ENCODE measurements at places on chromosomes 1 and 21.
A peak's percentile ranks its signal among the peaks of the same experiment; 100 is the strongest.

GRCh38 chr21:42616446-42616845 lies 37.0 kb upstream of the PDE9A start:
- DNase-seq = peak; percentile 31

DNA sequence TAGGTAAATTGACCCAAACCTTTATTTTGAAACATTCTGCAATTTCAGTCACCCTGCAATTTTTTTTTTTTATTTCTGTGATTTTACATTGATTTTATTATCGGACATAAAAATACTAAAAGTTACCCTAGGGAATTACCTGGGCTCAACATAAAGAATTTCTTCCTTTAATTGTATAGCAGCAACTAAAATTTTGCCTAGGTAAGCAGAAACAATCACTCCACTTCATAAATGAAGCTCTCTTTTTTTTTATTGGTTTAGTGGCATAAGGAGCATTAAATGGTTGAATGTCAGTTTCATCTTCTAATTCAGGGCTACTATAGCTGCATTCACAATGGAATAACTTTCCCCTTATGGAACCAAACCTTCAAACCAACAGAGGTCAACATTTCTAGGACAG lies 15.3 kb upstream of the OR2M4 start:
- no peak for DNase-seq

- DNase-seq = no peak
These were observed 20.8 kb upstream of the MYSM1 start for GRCh38 chr1:58720680-58721079.

DNA sequence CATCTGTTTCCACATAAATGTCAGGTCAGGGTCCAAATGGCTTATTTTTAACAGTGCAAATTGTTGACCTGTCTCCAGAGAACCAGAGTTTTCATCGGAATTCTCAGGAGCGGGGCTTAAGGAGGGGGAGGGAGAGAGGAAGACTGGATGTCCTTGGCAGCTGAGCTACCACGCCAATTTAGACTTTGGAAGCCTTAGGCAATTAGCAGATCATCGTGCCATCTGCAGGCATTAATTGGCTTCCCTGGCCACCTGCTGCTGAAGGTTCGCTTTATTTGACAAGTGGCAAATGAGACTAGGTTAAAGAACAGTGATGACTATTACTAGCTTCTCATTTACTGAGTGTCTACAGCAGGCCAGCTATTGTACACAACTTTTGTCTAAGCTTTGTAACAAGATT lies 43.7 kb downstream of the HLX start:
- no peak for DNase-seq

DNA sequence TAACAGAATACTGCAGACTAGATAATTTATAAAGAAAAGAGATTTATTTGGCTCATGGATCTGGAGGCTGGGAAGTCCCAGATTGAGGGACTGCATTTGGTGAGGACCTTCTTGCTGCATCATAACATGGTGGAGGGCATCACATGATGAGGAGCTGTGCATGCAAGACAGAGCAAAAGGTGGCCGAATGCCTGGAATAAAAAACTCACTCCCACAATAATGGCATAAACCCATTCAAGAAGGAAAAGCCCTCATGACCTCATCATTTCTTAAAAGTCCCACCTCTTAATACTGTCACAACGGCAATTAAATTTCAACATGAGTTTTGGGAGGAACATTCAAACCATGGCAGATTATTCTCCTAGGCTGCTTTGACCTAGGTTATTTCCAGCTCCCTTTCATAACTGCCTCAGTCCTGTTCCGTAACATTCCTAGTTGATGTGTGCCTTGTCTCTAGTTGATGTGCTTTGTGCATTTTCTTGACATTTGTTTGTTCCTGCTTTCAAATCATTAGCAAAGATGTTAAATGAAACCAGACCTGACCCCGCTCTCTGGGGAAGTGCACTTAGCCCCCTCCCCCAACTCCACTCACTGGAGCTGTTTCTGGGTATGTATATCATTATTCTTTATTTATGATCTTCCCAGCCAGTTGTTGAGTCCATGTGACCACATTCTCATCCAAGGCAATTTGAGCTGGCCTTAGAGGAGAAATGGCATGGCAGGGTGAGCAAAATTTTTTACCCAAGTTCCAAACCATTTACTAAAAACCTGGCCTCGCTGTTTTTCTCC lies 148.5 kb downstream of the GDAP2 start:
- no peak for DNase-seq

- no peak for DNase-seq
These were observed 128.2 kb downstream of the EIF4G3 start for GRCh38 chr1:21048462-21048861.

DNA sequence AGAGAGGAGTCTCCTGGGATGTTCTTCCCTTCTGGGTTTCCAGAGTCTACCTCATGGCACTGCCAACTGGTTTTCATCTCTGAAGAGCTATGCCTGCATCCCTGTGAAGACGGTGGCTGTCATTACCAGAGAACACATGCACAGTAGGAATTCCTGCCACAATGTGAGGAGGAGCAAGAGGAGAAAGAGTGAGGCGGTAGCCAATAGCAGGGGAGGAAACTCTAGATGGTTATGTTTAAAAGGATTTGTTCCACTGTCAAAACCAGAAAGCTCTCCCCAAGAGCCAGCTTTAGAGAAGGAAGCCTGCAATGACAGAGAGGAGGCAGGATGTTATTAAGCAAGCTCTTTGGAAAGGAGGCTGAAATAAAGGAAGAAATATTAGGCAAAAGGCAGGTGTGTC lies 12.3 kb downstream of the LMX1A start:
- no peak for DNase-seq

DNA sequence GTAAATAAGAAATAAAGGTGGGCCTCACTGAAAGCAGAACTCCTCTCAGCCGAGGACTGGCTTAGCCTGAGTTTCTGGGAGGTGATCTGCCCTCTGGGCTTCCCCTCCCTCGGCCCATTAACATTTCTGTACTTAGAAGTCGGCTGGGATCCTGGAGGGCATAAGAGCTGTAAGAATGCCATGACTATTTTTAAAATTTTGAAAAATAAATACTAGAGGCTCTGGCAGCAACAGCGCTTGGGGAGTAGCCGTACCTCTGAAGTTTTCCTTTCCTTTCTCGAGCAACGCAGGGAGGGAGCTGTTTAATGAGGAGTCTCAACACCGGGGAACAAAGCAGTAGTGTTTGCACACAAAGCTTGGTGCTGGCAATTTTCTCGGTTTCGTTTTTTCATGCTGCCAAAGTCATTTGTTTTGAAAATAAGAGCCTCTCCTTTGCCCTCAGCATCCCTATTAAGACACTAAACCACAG lies 498.7 kb downstream of the SMYD3 start:
- DNase-seq = no peak

- DNase-seq = no peak
These were observed 50.8 kb upstream of the PODN start for GRCh38 chr1:53011175-53011574.

- DNase-seq = no peak
These were observed 2.7 kb upstream of the NTNG1 start for GRCh38 chr1:107138166-107138565.

- no peak for DNase-seq
These were observed 6.8 kb downstream of the MIER1 start for GRCh38 chr1:66931590-66931989.

DNA sequence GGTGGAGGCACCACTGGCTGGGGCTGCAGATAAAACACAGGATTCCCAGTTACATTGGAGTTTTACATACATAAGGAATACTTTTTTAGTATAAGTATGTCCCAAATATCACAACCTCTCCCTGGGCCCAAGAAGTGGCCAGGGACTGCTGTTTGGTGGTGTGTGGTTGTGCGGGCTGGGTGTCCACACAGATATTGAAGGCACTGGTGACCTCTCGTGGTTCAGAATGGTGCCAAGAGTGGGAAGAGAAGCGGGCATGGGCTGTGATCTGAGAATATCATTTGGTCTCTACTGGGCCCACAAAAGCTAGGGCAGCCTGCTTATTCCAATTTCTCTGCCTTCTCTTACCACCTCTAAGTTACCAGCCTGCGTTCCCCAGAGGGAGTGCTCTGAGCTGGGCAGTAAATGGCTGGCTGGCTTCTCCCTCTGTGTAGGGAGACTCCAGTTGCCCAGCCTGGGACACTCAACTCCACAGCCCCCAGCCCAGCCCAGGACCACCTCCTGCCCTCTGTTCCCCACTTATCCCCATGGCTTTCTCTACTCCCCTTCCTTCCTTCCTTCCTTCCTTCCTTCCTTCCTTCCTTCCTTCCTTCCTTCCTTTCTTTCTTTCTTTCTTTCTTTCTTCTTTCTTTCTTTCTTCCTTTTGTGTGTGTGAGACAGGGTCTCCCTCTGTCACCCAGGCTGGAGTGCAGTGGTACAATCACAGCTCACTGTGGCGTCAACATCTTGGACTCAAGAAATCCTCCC lies 42.8 kb upstream of the RD3 start:
- no peak for DNase-seq

DNA sequence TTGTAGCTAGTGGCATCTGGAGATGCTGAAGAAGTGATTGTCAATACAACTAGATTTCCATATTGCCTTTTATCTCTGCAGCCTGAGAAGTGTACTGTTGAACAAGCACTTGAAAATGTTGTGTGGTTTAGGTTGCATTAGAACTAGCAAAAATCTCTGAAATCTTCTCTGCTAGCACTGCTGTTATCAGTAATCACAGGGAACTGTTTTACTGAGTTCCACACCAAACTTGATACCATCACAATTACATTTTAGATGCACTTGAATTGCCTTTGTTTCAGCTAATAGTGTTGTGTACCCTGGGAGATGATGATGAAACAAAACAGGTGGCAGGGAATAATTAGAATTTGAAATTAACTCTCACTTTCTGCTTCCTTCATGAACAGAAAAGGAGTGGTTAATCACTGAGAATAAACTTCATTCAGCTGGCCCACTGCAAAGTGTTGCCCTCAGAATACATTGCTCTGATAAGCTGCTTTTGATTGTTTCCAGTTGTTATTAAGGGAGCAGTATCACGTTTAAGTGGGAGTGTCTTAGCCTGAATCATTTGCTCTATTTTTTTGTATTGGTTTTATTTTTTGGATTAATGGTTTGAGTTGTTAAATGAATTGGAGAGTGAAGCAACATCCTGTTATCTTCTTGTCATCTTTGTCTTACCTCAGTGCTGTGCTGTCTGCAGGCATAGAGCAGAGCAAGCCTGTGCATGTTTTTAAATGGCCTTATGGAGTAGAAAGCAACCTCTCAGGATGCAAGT lies 13.0 kb downstream of the FAM20B start:
- no peak for DNase-seq

DNA sequence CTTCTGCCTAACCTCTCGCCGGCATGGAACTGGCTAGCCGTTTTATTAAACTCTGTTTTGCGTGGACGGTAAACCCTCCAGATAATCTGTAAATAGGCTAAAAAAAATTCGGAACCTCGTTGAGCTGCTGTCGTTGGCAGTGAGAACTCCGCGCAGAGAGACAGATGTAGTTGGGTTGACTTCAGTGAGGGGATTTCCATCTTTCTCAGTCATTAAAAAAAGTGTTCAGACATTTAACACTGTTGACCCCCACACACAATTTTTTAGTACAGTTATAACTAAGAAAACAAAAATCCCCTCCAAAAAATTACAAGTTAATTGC lies 464 bp downstream of the PARK7 start:
- DNase-seq = no peak

DNA sequence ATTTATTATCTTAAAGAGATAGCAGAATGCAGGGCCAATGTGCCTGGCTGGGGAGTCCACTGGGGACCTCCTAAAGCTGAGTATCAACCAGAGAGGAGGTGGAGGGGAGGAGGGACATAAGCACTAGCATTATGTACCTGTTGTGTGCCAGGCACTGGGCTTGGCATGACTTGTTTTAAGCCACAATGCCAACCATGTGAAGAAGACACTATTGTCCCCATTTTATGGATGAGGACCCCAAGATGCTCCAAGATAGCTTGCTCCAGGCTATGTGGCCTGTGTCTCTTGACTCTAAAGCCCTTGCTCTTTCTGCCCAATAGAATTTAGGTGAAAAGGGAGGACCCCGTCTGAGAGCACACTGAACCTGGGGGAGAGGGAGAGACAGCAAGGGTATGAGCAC lies 111.3 kb downstream of the GLIS1 start:
- no peak for DNase-seq

DNA sequence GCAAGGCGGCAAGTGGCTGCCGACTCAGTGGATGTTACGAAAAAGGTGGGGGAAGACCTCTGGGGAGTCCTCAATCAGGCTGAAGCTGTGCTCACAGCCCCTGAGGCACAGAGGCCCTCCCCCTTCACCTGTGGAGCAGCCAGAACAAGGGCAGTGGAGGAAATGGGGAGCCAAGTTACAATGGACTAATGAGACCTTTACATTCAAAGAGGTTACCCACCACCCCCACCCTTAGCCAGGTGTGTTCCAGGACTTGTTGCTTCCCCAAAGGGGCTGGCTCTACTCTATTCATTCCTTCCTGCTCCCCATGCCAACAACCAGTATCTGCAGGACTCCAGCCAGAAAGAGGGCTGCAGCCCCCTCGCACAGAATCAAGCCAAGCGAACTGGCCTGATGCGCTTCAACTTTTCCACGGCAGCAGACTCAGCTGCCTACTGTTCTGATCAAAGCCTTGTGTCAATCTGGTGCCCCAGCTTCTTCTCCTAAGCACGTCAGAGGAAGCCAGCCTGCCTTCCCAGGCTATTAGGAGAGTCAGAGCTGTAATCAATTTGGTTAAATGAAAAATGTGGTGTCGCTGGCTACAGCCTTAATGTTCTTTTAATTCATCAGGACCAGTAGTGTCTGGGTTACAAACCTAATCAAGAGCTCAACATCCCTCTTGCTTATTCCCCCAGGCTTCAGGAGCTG lies 1.8 kb upstream of the SYT2 start:
- DNase-seq = no peak

DNA sequence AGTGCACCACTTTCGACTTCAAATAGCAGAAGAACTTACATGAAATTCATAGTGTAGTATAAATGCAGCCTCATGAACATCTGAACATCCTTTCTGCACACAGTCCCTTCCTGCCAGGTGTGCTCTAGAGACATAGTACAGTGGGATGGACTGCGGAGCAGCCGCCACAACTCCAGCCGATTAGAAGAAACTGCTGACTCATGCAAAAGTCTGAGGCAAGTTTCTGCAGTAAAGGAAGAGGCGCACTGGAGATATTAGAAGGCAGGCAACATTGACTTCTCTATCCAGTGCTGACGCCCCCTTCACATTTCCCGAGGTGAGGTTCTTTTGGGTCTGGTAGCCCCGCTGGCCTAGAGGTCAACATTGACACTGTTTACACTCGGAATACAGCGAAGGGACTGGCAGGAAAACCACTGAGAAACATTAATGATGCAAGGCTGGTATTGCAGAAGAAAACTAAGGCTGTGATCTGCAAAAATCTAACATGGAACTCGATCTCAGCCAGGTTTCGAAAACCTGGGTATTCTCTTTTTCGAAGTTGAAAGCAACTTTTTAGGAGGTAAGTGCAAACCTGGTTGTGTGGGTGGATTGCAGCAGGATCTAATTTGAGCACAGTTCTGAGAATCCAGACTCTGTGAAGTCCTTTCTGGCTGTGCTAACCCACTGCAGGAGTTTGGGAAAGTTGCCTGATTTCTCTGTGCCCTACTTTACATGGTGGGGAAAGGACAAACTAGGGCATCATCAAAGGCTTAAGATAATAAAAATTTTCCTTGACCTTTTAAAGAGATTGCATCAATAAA lies 90.7 kb downstream of the CDC7 start:
- DNase-seq = no peak

DNA sequence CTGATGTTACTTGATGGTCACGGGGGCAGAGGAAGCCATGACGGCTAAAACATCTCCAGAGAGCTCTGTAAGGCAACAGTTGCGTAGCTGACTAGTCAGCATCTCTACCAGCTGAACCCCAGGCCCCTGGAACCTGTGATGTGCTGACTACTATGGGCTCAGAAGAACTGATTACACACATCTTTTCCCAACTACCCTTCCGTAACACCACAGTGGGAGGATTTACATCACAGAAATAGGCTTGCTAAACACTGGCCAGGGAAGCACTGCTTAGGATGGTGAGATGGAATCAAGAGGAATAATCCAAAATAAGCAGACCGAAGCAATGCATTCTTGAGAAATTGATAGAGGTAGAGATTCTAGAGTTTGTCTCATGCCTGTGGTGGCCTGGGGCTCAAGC lies 122.5 kb downstream of the SMYD2 start:
- no peak for DNase-seq

Measured in stimulated activated CD8-positive, alpha-beta memory T cell treated with anti-CD3 and anti-CD28 coated beads, Interleukin-4, amount 100 ng/mL, for 48 hours (primary cell).